ENCODE measurements at places on chromosomes 12 and 14.
A peak's percentile ranks its signal among the peaks of the same experiment; 100 is the strongest.

DNA sequence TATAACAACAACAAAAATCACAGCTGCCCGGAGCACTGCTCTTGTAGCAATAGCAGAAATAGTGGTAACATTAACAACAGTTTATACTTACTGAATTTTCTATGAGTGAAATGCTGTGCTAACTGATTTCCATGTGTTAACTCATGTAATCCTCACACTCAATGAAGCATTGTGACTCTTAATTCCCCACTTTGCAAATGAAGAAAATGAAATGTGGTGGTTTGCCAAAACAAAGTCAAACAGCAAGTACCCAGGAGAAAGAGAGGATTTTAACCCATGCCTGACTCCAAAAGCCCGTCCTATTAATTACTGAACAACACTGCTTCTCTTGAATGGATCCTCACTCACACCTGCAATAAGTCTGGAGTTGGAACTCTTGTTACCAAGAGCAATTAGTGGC lies 123.5 kb downstream of the MED13L start:
- peaks cover 48% of the 10 kb centered on the region for H3K4me1 ChIP-seq
- no peak overlapping the region for H3K4me3 ChIP-seq
- DNase-seq = no peak
- H3K27me3 ChIP-seq = no peaks in the 10 kb centered on the region
- no peak overlapping the region for H3K27ac ChIP-seq

DNA sequence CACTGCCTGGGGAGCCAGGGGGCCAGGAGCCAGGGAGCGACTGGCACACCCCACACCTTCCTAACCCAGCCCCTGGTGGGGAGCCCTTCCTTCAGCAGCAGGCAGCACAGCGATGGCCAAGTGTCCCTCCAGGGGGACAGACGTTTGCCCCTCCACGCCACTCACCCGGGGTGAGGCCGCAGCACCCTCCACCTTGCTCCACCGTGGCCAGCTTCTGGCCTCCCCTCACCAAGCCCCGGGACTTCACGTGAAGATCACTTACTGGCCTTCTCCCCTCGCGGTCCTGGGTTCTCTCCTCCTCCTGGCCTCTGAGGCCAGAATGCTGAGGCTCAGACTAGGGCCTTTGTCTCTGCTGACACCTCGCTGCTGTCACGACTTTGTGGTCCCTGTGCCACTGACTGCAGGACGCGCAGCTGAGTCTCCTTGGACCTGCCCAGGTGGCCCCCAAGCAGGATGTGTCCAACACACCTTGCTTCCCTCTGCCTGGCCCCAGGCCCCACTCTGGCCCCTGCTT lies 3.5 kb upstream of the ASPG start:
- H3K27ac ChIP-seq = no peak overlapping the region
- H3K27me3 ChIP-seq = peaks cover 40% of the 10 kb centered on the region
- peaks cover 2% of the 10 kb centered on the region for H3K4me1 ChIP-seq
- no peaks in the 10 kb centered on the region for H3K36me3 ChIP-seq

GRCh38 chr14:24329736-24330135 lies 5.1 kb downstream of the ADCY4 start:
- H3K4me3 ChIP-seq = no peak overlapping the region
- H3K27me3 ChIP-seq = peaks cover 32% of the 10 kb centered on the region
- no peaks in the 10 kb centered on the region for H3K36me3 ChIP-seq
- H3K4me1 ChIP-seq = peaks cover 31% of the 10 kb centered on the region

- H3K4me1 ChIP-seq = no peaks in the 10 kb centered on the region
- H3K27ac ChIP-seq = no peak overlapping the region
- H3K36me3 ChIP-seq = no peaks in the 10 kb centered on the region
- no peak for DNase-seq
- no peaks in the 10 kb centered on the region for H3K27me3 ChIP-seq
- H3K4me3 ChIP-seq = no peak overlapping the region
These were observed 472.8 kb upstream of the PRICKLE1 start for GRCh38 chr12:43062201-43062895.

DNA sequence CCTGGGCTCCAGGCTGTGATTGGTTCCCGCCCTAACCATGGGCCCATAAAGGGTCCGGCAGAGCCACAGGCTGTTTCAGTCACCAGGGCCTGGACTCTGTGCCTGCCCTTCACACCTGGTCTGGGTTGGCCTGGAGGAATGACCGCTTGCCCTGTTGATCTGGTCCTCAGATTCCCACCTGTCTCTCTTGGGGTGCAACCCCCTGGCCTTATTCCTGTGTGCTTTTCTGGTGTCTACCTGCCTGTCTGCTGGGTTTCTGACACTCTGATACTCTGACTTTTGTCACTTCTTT lies 2.9 kb upstream of the KRT83 start:
- no peaks in the 10 kb centered on the region for H3K36me3 ChIP-seq
- no peaks in the 10 kb centered on the region for H3K4me1 ChIP-seq
- H3K27ac ChIP-seq = no peak overlapping the region
- no peak overlapping the region for H3K4me3 ChIP-seq

DNA sequence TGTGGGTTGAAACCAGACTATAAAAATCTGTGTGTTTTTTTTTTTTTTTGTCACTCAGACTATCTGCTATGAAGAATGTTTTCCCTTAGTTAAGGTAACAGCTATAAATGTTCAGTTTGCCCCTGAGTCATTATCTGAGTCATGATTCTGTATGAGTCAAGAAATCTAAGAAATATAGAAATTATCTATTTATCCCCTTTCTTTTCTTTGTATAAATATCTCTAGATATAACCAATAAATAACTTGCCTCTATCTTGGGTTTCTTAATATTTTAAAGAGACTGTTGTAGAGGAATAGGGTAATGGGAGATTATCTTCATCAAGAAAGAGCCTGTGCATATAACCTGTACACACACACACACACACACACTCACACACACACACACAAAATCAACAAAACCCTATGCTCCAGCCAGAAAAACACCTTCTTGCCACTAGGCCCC lies 161.7 kb upstream of the EEA1 start:
- H3K36me3 ChIP-seq = no peaks in the 10 kb centered on the region
- no peaks in the 10 kb centered on the region for H3K27me3 ChIP-seq
- no peak for DNase-seq
- H3K4me3 ChIP-seq = no peak overlapping the region
- H3K4me1 ChIP-seq = peaks cover 86% of the 10 kb centered on the region
- no peak overlapping the region for H3K27ac ChIP-seq

DNA sequence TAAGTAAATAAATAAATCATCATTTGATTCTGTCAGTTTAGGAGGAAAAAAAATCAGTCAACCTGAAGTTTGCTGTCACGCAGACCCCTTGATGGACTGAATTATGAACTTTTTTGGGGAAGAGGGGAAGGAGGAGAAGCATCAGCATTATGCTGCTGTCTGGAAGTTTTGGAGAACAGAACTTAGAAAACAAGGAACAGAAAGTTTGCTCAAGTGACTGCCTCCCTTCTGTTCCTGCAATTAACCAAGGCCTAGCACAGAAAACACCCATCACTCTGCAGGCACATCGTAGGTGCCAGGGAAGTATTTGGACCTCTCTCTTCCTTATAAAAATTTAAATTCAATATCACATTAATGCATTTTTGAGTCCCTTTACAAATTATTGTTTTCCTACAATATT lies 283.8 kb downstream of the VRK1 start:
- no peak overlapping the region for H3K4me3 ChIP-seq
- H3K27ac ChIP-seq = no peak overlapping the region

DNA sequence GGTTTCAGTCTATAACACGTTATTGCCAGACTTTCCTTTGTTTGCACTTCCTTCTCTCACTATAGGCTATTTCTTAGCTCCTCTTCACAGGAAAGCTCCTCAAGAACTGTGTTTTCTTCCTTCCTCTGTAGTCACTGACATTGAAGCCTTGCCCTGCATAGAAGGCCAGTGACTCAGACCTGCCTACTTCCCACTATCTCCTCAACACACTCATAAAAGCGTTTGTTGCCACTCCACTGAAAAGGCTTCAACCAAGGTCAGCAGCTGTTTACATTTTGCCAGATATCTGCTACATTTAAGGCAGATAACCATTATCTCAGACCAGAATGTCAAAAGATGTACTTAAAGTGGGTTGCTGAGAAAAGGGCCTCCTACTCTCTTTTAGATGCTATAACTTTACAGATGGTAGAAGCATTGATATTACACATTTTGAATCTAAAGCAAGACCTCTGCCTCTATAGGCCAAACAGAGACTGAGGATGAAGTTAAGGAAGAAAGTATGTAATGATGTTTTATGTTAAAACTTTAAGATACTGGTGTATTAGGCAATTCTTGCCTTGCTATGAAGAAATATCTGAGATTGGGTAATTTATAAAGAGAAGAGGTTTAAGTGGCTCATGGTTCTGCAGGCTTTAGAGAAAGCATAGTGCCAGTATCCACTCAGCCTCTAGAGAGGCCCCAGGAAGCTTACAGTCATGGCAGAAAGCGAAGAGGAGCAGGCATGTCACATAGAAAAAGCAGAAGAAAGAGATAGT lies 233.3 kb upstream of the FLRT2 start:
- H3K36me3 ChIP-seq = no peaks in the 10 kb centered on the region
- H3K4me1 ChIP-seq = no peaks in the 10 kb centered on the region
- no peak overlapping the region for H3K27ac ChIP-seq
- no peak overlapping the region for H3K4me3 ChIP-seq

GRCh38 chr14:79275292-79275655 lies 936.0 kb downstream of the DIO2 start:
- H3K36me3 ChIP-seq = no peaks in the 10 kb centered on the region
- DNase-seq = no peak
- peaks cover 12% of the 10 kb centered on the region for H3K4me1 ChIP-seq
- H3K27me3 ChIP-seq = peaks cover 20% of the 10 kb centered on the region
- H3K4me3 ChIP-seq = no peak overlapping the region

- H3K4me1 ChIP-seq = peaks cover 24% of the 10 kb centered on the region
- H3K27me3 ChIP-seq = no peaks in the 10 kb centered on the region
- H3K4me3 ChIP-seq = peak overlapping the region; percentile 98
These were observed 512 bp downstream of the ACTR10 start for GRCh38 chr14:58200480-58200841.

DNA sequence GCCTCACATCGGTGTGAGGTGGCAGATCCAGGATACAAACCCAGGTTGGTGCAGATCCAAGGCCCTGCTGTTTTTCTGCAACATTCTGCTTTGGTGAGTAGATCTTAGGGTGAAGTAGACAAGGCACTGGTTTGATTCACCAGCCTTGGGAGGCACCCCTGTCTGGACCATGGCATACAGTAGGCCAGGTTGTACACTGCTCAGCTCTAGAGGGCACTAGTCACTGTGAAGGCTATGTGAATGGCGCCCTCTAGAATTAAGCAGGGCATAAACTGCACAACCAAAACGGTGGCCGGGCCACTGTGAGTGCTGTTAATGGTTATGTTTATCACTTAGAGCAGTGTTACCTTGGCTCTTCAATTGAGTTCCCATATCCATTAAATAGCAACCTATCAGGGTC lies 280.6 kb upstream of the PWP1 start:
- no peak overlapping the region for H3K4me3 ChIP-seq
- peak; percentile 66 for DNase-seq
- H3K27ac ChIP-seq = no peak overlapping the region

All from HepG2 (cell line).